ENCODE measurements at places on chromosomes 12 and 14. TPM values are rescaled to one million over a fixed set of nuclear protein-coding genes. Genes with fewer than 3 reads are reported as not detected.

TRMT5 gene
- 17.6 TPM for total RNA-seq

DNA sequence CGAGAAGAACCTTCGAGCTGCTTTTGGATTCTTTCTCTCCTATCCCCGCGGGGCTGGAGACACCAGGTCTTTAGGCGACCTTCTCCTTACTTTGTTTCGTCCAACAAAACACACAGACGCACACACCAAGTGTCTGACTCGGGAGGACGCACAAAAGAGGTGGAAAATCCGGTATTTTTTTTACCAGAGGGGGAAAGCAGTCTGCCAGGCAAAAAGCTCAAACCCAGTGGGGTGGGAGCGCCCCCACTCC, 2.1 kb downstream of the SIX4 start:
- H3K27me3 ChIP-seq: no peaks in the 10 kb centered on the region
- H3K36me3 ChIP-seq: peaks cover 29% of the 10 kb centered on the region
- H3K4me3 ChIP-seq: peak overlapping the region; percentile 78
- H3K27ac ChIP-seq: peak overlapping the region; percentile 80
- H3K4me1 ChIP-seq: peaks cover 36% of the 10 kb centered on the region

GRCh38 chr12:2833327-2833726, 1.5 kb downstream of the NRIP2 start:
- no peaks in the 10 kb centered on the region for H3K27me3 ChIP-seq
- no peak overlapping the region for H3K4me3 ChIP-seq
- H3K36me3 ChIP-seq: no peaks in the 10 kb centered on the region
- no peaks in the 10 kb centered on the region for H3K4me1 ChIP-seq
- no peak overlapping the region for H3K27ac ChIP-seq

- no peak for DNase-seq
- H3K27ac ChIP-seq: no peak overlapping the region
- H3K36me3 ChIP-seq: no peaks in the 10 kb centered on the region
- peaks cover 91% of the 10 kb centered on the region for H3K27me3 ChIP-seq
Observed at GRCh38 chr12:130966443-130967030, 12.8 kb downstream of the ADGRD1 start.

DNA sequence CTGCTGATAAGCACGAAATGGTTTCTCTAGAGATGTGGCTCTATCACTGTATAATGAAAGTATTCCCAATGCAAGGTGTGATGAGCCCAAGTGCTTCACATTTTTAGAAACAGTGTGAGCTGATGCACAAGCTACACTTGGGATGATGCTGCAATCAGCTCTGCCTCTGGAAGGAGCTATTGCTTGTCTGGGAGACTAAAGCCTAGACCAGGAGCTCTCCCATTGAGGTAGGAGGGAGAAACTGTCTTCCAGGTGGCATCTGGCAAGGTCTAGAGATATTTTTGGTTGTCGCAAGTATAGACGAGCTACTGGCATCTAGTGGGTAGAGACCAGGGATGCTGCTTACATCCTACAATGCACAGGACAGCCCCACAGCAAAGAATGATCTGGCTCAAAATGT, 42.0 kb downstream of the HECTD4 start:
- H3K27me3 ChIP-seq: no peaks in the 10 kb centered on the region
- H3K27ac ChIP-seq: no peak overlapping the region
- no peak overlapping the region for H3K4me3 ChIP-seq
- peaks cover 17% of the 10 kb centered on the region for H3K4me1 ChIP-seq
- no peak for DNase-seq

GRCh38 chr14:69318241-69318640, 58.3 kb downstream of the GALNT16 start:
- no peak overlapping the region for H3K27ac ChIP-seq
- no peaks in the 10 kb centered on the region for H3K36me3 ChIP-seq
- no peaks in the 10 kb centered on the region for H3K27me3 ChIP-seq
- peaks cover 22% of the 10 kb centered on the region for H3K4me1 ChIP-seq
- no peak for DNase-seq

DNA sequence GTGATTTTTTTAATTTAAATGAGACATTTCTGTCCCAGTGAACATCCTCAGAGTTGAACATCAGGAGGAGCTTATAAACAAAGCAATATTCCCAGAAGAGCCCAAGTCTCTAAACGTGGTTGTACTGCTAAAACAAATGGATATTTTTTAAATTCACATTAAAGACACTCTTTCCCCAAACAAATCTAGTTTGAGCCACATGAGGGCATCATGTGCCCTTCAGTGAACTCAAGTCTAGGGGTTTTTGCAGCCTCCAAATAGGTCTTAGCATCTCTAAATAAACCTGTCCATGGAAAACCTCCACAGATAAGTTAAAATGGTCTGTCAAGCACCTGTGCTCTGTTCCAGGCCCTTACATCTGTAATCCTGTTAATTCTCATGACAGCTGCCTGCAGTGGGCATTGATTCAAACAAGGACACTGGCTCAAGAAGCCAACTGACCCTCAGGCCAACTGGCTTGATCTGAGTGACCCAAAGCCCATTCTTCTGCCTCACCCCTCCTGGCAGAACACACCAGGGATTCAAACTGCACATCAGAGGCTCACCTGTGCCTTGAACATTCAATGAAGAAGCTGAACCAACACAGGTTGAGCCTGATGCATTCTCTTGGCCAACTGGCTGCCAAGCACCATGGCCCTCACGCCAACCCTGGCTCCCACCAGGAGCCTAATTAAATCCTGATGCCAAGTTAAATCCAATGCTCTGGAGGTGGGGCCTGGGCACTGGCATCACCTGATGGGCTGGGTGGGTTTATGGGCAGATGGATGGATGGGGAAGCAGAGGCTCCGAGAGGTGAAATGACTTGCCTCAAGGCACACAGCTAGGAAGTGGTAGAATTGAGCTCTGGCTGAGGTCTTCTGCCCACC, 8.6 kb downstream of the ISCU start:
- no peak overlapping the region for H3K4me3 ChIP-seq
- peaks cover 22% of the 10 kb centered on the region for H3K36me3 ChIP-seq
- H3K4me1 ChIP-seq: peaks cover 5% of the 10 kb centered on the region
- no peak for DNase-seq
- H3K27ac ChIP-seq: no peak overlapping the region

GRCh38 chr12:3303410-3304136, 187.4 kb upstream of the PRMT8 start:
- no peaks in the 10 kb centered on the region for H3K36me3 ChIP-seq
- H3K27me3 ChIP-seq: no peaks in the 10 kb centered on the region
- H3K27ac ChIP-seq: peak overlapping the region; percentile 39
- DNase-seq: no peak
- peaks cover 35% of the 10 kb centered on the region for H3K4me1 ChIP-seq

DNA sequence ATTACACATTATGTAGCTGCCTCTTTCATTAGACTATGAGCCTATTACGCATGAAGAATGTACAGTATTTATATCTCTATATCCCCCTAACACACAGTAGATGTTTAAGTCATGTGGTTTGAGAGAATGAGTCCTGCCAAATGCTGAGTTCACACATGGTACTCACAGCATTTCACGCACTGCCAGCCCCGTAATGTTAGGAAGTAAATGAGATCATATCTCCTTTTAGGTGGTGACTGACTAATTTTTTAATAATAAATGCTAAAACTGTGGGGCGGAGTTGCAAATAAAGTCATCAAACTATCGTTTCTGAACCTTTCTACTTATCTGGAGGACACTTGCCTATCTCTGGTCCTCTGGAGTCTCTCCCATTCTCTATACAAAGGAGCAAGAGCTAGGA, 343.8 kb downstream of the ADAMTS20 start:
- H3K36me3 ChIP-seq: no peaks in the 10 kb centered on the region
- no peaks in the 10 kb centered on the region for H3K27me3 ChIP-seq
- no peak overlapping the region for H3K27ac ChIP-seq
- H3K4me1 ChIP-seq: no peaks in the 10 kb centered on the region
- no peak overlapping the region for H3K4me3 ChIP-seq

Data from PC-9 (cell line).